ENCODE measurements at places on chromosomes 4 and X.

DNA sequence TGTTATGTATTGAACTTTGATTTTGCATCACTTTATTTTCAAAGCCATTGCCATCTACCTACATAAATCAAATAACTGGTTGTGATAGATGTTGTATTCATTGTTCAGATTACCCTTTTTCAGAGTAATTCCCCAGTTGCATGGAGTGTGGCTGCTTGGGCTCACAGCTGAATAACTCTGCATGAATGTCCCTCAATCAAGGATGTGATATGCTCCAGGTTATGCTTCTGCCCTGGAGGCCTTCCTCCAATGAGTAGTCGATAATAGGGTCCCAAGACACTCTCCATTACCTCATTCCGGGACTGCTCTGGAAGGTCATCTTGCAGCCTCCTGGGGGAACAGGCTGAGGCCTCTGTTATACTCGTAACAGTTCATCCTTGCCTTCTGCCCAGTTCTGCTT lies 251.8 kb downstream of the ADGRL3 start:
- no peak for DNase-seq

DNA sequence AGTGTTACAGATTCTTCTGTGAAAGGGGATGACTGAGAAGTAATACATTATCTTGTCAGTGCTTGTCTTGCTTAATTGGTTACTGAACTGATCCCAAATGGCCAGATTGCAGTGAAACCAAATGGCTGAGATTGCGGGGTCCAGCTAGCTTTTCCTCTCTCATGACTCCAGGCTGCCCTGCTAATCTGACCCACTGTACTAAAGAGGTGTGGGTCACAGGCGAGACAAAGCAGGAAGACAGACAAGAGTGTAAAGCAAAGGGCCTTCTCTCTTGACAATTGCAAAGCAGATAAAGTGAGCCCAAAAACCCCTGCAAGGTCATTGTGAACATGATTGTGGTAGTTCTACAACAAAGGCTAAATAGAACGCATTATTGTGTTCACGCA lies 2.1 kb downstream of the TMEM150C start:
- DNase-seq, result no peak

DNA sequence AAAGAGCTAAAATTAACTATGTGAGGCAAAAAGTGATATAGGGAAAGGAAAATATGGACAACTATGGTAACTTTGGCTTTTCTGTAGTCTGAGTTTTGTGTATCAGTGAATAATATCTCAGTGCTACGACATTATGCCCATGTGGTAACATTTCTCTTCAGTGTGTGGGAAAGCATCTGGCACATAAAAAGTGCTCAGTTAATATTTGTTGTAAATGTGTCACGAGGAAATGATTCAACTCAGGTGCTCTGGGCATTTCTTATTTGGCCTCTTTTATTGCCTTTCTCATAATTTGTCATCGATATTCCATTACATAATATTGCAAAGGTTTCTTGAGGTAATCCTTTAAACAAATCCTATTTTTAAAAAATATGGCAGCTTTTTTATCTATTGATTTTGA lies 17.6 kb downstream of the OFD1 start:
- no peak for DNase-seq

DNA sequence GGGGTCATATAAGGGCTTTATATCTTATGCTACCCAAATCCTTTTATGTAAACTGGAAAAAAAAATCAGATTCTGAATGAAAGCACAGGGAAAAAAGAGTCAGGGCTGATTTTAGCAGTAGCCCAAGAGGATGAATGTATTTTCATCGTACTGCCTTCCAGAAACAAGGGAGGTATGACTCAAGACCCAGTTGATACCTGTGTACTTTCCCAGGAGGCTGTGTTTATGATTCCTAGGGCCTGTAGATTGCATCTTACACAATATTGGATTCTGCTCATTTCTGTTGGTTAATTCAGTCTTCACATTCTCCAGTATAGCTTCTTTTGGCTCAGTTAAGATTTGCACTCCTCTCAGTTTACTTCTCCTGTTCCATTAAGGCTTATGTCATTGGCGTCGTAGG lies 127.9 kb upstream of the LIMCH1 start:
- DNase-seq, result no peak

- DNase-seq, result no peak
Observed at GRCh38 chr4:70903291-70903603, 1.1 kb downstream of the MOB1B start.

DNA sequence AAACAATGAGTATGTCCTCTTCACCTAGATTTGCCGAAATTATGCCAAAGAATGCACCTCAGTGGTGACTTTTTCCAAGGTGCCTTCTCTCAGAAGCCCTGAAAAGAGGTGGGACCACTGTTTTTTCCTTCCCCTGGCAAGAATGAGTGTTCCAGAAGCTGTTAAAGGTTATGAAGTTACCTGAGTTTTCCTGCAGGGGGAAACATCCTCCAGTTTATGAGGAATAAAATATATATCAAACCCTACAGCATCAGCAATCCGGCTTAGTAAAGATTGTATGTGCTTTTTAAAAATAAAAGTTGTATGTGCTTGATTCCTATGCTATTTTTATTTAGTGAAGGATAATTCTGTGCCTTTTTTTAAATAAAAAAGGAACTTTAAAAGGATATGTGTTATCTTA lies 73.3 kb downstream of the RBM46 start:
- DNase-seq, result no peak

GRCh38 chr4:98341309-98341708 lies 80.1 kb downstream of the RAP1GDS1 start:
- DNase-seq, result peak; percentile 71

GRCh38 chr4:55546756-55547465 lies at the start of gene CLOCK:
CLOCK (minus strand) TSS chr4:55546909; CDS start chr4:55482785, 64,124 bp downstream.
- peak; percentile 70 for DNase-seq

DNA sequence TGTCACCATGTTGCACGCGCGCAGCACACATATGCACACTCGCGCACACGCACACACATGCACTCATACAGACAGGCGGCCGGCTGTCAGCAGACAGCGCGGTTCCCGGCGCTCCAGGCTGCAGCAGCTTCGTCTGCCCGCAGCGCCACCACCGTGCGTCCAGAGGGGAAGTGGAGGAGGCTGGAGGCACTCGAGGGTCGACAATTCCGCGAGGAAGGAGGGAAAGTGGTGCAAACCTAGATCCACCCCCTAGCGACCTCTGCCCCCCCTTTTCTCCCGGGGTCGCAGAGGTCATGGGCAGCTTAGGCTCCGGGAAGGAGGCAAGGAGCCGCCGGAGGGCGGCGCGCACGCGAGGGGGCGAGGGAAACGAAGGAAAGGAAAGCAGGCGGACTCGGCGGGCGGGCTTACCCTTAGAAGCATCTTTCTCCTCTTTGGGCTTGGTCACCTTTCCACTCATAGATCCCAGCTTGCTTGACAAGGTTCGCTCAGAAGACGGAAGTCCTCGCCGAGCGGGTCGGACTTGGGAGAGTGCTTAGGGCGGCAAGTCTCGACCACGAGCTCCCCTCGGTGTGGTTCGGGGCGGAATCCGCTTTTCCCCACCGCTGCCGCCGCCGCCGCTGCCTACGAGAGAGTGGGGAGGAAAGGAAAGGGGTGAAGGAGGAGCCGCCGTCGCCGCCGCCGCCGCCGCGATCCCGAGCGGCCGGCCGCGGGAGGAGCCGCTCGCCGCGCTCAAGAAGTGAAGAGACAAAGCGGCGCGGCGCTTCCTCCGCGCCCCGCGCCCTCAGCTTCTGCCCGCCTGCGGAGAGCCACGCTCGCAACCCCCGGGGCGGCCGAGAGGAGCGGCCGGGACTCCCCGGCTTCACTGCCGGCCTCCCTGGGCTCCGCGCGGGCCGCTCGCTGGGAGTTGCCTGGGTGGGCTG lies 326.6 kb upstream of the F9 start:
- DNase-seq, result no peak

- DNase-seq, result no peak
Observed at GRCh38 chr4:161320377-161320776, 843.4 kb downstream of the FSTL5 start.

DNA sequence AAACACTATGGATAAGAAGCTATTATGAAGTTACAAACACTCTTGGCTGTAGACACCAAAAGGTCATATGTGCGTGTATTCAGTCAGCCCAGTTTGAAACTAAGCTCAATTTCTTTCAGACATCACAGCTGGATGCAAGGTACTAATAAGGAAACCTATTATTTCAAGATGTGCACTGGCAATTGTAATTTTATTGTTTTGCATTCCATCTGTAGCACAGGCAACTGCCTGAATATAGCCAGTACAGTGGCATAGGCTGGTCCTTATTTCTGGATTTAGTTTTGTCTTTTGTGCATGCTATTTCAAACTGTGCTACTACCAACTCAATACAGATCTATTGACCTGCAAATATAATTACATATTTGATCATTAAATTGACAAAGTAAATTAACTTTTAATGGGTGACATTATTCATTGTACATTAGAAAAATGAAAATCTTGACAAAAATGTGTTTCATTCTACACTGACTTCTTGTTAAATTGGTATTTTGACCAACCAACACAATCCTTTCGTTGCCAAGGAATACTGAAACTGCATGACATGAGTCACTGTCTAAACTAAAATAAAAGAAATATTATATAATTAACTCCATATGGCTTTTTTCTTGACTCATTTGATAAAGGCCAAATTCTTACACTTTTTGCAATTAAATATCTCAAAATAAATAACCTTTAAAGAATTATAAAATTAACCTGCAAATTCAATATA lies 594.3 kb upstream of the ADGRL3 start:
- DNase-seq, result peak; percentile 53

DNA sequence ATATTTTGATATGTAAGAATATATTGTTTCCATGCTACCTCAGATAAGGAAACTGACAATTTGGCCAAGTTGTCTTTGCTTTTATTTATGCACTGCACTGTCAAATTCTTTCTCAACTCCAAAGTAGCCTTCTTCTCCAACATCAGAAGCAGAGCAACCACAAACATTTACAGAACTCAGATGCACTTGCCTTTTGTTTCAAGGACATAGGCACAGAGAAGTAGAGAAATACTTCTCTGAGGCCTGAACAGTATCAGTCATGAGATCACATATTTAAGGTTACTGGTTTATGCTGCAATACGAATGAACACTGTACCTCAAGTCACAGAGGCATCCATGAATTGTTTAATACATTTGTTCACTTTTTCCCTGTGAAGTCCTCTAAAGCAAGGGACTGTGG lies 606.1 kb upstream of the SLIT2 start:
- DNase-seq, result no peak

DNA sequence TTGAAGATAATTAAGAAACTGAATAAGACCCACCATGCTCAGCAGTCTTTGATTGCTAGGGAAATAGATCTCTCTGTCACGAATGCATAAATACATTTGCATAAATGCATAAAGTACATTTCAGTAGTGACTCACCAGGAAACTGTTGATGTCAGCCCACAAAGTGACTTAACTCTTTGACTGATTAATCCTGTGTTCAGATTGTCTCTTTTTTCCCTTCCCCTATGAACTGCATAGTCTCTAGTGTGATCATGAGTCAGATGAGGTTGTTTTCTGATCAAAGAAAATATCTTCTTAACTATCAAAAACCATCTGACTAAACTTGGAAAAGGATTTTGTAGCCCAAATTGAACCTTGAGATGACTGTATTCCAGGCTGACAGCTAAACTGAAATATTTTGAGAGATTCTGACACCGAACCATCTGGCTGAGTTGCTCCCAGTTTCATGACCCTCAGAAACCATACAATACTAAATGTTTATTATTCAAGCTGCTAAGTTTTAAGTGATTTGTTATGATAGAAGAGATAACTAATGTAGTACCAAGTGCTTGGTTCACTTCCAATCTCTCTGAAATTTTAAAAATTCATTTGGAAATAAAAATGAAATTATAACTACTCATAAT lies 1381.5 kb upstream of the AGA start:
- no peak for DNase-seq

DNA sequence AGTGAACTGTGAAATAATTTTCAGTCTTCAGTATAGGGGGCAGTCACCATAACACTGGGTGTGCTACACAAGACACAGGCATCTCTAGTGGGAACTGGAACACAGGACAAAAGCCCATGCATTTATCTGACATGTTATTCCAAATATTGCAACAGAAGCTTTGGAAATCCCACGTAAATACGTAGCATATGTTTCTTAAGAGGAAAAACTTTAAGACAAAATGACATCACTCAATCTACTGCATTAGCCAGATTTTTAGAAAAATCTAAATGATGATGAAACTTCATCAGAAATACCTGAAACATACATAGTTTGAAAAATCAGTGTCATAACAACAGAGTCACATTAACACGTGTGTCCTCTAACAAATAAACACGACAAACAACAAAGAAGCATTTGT lies 14.5 kb downstream of the SHISA3 start:
- no peak for DNase-seq

DNA sequence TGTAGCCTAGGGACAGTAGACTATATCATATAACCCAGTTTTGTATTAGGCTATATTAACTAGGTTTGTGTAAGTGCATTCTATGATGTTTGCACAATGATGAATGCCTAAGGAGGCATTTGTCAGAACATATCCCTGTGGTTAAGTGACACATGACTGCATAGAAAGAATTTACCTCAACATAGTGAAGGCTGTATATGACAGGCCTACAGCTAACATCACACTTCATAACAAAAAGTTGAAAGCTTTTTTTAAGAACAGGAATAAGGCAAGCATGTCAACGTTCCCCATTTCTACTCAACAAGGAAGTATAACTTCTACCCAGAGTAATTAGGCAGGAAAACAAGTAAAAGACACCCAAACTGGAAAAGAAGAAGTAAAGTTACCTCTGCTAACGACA lies 165.9 kb upstream of the NDST4 start:
- no peak for DNase-seq

GRCh38 chrX:86981326-86981879 lies 536.2 kb upstream of the KLHL4 start:
- DNase-seq, result no peak
